Activated naive CD4-positive, alpha-beta T cell treated with anti-CD3 and anti-CD28 coated beads, Interleukin-2, amount 50 U/mL, for 16 hours (primary cell): ENCODE measurements at places on chromosomes 13 and 19.

- no peak for DNase-seq
Measured at GRCh38 chr13:90518417-90518816, 829.1 kb upstream of the MIR17HG start.

DNA sequence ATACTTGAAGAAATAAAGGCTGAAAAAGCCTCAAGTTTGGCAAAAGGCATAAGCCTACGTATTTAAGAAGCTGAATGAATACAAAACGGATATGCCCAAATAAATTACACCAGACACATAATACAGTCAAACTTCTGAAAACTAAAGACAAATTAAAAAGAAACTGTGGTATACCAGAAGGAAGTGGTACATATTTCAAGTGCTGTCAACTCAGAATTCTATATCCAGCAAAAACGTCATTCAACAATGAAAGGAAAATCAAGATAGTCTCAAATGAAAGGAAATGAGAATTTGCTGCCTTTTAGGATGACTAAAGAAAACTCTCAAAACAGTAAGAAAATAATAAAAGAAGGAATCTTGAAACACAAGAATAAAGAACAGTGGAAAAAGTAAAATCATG is 69.5 kb downstream of the POLR1D start:
- DNase-seq: no peak

GRCh38 chr19:54149021-54149812 is 10.3 kb downstream of the LENG1 start:
- no peak for DNase-seq

GRCh38 chr19:7999376-7999775 is 6.1 kb downstream of the ELAVL1 start:
- no peak for DNase-seq

DNA sequence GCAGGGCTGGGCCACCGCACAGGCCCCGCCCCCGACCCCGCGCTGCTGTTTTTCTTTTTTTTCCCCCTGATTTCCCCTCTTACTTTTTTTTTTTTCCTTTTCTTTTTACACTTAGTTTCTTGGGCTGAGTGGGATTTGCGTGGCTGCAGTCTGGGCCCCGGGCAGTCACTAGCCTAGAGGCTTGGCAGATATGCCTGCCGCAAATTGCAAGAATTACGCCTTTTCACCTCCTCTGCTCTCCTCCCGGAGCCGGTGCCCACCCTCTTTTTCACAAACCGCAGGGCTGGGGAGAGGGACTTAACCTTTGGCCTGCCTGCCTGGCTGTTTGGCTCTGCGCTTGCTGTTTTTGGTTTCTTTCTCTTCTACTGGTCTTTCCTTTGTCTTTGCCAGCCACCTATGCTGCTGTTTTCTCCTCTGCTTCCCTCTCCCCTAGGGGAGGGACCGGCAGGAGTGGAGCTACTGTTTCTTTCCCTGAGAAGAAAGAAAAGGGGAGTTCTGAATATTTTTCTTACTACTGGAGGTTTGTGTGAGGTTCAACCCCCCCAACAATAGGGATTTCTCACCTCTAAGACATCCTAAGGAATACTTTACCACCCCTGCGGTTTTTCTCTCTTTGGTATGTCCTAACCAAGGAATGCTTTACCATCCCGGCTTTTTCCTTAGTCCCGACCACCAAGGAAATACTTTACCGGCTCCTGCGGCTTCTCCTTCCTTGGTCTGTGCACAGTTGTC is 11.0 kb downstream of the ZNF552 start:
- no peak for DNase-seq

GRCh38 chr13:79398127-79398526 is 7.9 kb downstream of the RBM26 start:
- DNase-seq: no peak

DNA sequence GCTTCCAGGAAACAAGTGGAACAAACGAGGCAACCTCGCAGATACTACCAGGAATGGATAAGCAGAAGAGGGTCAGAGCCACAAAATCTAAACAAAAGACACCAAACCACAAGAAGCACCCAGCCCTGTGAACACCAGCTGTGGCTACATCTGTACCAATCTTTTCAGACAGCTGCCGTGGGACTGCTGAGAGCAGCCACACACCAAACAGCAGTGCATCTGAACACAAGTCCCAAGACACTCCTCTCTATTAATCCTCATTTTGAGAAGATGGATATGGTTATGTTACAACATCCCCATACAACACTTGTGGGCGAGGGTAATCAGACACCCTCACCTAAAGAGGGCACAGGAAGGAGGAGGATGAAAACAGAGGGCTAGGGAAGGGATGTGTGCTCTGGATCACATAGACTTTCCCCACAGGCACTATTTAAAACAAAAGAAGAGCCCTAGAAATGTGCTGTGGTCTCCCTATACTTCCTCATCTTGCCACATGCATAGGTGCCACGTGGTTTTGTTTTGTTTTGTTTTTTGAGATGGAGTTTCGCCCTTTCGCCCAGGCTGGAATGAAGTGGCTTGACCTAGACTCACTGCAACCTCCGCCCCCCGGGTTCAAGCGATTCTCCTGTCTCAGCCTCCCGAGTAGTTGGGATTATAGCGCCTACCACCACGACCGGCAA is 41.6 kb upstream of the ZNF14 start:
- DNase-seq: no peak

- no peak for DNase-seq
Measured at GRCh38 chr19:10831987-10832938, 3.7 kb downstream of the TMED1 start.

GRCh38 chr19:13002166-13002898 is 7.1 kb downstream of the NFIX start:
- no peak for DNase-seq

- DNase-seq: peak; percentile 75
Measured at GRCh38 chr19:39401549-39402345, 4.9 kb upstream of the ZFP36 start.

GRCh38 chr13:84821261-84821660 is 939.0 kb upstream of the SLITRK1 start:
- DNase-seq: no peak

DNA sequence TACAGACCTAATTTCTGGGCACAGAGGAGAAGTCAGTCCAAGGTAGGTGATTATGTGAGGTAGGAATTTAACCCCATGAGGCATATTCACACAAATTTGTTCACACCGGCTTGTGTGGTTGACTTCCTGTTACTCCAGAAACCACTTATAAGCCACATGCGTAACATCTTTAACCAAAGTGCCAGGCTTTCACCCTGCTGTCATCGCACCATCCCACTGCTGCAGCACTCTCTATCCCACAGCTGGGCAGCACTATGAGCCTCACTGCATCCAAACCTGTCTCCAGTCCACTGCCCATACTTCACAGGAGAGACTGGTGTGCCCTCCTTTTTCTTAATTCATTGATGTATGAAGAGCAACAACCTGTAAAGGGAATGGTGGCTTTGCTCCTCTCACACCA is 128.2 kb upstream of the ARGLU1 start:
- DNase-seq: no peak

DNA sequence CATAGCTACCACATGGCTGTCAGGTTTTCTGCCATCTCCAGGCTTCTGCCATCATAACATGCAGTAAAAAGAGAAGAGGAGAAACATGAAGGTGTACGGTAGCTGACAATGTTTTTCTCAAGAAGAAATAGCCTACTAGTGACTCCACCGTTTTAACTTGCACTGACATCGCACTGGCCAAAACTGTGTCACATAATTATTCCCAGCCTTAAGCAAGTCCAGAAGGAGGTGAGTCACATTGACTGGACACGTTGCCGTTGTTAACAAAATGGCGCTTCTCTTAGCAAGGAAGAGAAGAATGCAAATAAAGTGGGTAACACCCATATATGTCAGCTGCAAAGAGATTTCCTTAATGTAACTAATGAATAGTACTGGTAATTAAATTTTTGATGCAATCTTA is 810.4 kb upstream of the SLC10A2 start:
- DNase-seq: no peak

DNA sequence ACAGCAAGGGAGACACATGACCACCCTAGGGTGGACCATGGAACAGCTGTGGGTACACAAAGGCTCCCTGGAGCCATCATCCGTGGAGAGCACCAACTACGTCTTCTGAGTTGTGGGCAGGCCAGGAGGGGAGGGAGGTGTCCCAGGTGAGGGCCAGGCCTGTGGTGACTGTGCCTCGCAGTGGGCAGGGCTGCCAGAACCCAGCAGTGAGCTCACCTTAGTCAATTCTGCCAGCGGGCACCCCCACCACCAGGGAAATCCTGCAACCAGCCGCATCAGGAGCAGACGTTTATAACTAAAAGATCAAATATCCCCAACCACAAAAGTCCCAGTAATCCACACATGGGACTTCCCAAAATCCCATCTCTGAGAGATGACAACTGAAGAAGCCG is 19.6 kb downstream of the ELL start:
- no peak for DNase-seq

DNA sequence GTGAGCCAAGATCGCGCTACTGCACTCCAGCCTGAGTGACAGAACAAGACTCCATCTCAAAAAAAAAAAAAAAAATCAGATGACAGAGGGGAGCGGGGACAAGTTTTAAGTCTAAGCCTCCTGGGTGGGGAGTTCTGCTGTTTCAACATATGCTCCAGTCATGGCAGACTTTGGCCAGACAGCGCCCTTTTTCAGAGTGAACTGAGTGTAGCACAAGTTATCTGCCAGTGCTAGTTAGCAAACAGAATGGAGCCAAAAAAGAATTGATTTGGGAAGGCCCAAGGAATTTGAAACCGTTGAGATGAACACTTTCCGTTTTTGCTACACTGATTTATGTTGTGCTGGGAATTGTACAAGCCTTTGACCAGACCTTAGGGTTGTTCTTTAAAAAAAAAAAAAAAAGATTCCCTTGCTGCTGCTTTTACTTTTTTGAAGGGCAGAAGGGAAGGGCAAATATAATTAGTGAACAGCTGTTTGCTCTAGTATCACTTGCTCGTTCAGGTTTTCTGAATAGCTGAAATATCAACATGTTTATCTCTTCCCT is 5.7 kb downstream of the ACTN4 start:
- no peak for DNase-seq
